Activated CD4-positive, alpha-beta T cell treated with anti-CD3 and anti-CD28 coated beads, Interleukin-2, amount 10 ng/mL, durations not matched to agents 24 days and 14 days (primary cell): ENCODE measurements at places on chromosomes 13 and 19. TPM values are rescaled to one million over a fixed set of nuclear protein-coding genes. Genes with fewer than 3 reads are reported as not detected.

Gene KLK2
- 0.33 and 0.75 TPM in 2 replicates for total RNA-seq

Gene ZNF17
- total RNA-seq: 7.4 and 7.8 TPM in 2 replicates

DNA sequence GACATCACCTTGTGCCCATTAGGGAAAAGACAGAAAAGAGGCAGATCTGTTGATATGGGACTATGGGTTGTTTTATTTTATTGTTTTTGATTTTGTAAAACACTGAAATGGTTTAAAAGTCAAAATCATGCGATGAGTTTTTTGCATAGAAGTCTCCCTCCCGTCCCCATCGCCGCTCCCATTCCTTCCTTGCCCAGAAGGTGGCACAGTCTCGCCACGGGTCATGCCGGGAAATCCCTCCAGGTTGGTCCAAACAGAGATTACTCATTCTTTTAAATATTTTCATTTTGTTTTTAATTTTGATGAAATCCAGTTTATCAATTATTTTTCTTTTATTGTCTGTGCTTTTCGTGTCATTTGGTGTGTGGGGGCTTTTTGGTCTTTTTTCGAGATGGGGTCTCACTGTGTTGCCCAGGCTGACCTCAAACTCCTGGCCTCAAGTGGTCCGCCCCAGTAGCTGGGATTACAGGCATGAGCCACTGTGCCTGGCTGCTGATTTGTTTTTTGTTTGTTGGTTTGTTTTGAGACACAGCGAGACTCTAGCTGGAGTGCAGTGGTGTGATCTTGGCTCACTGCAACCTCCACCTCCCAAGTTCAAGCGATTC is 9.2 kb downstream of the PGPEP1 start:
- H3K27me3 ChIP-seq: no peaks in the 10 kb centered on the region
- no peaks in the 10 kb centered on the region for H3K4me1 ChIP-seq
- no peak overlapping the region for H3K27ac ChIP-seq

DNA sequence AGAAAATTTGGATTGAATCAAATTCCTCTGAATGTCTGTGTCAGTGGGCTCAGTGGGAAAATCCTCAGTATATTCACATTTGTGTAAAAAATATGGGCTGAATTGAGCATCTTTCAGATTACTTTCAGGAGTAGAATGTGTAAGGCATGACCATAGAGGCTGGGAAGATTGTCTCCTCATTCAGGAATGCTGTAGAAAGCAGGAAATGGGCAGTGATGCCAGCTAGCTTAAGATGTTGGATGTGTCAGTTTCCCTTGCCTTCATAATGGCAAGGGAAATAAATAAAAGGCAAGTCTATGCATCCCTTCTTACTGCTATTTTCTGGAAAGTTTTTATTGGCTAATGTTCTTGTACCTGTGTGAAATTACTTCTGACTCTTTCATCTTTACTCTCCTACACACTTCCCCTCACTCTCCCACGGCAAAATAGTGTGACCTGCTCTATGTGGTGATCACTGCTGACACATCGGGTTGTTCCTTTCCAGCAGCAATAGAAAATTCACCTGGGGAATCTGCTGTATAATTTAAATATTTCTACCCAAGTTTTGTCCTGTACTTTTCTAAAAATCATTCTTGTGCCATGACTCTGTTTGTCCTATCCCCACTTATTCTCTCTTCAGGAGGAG is 103.2 kb downstream of the LMO7 start:
- no peak for DNase-seq
- H3K27ac ChIP-seq: no peak overlapping the region
- H3K27me3 ChIP-seq: no peaks in the 10 kb centered on the region
- H3K4me3 ChIP-seq: no peak overlapping the region
- H3K4me1 ChIP-seq: peaks cover 5% of the 10 kb centered on the region

GRCh38 chr19:32038021-32038920 is 307.1 kb upstream of the ZNF507 start:
- no peak for DNase-seq
- no peaks in the 10 kb centered on the region for H3K36me3 ChIP-seq
- H3K27ac ChIP-seq: no peak overlapping the region
- H3K4me3 ChIP-seq: no peak overlapping the region
- H3K4me1 ChIP-seq: no peaks in the 10 kb centered on the region
- peaks cover 10% of the 10 kb centered on the region for H3K27me3 ChIP-seq
